ENCODE measurements at places on chromosomes 2 and 18. TPM values are rescaled to one million over a fixed set of nuclear protein-coding genes. Genes with fewer than 3 reads are reported as not detected.
A peak's percentile ranks its signal among the peaks of the same experiment; 100 is the strongest.

DNA sequence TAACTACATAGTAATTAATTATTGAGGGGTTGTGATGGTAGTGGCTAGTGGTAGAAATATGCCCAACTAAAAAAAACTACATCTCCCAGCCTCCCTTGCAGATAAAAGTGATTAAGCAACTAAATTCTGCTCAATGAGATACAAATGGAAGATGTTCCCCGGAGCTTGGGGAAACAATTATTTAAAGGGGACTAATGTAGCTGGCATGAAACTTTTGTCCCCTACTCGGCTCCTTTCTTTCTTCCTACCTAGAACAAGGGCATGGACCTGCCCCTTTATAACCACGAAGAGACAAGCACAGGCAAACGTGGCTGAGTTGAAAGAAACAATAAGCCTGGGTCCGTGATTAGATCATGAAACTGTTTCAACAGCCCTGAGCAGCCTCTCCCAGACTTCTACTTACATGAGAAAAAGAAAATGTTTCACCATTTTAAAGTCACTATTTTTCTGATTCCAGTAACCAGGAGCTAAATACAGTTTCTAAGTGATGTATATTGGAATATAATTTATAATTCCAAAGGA is 236.9 kb downstream of the SCG2 start:
- no peak overlapping the region for H3K27ac ChIP-seq
- H3K36me3 ChIP-seq: no peaks in the 10 kb centered on the region

DNA sequence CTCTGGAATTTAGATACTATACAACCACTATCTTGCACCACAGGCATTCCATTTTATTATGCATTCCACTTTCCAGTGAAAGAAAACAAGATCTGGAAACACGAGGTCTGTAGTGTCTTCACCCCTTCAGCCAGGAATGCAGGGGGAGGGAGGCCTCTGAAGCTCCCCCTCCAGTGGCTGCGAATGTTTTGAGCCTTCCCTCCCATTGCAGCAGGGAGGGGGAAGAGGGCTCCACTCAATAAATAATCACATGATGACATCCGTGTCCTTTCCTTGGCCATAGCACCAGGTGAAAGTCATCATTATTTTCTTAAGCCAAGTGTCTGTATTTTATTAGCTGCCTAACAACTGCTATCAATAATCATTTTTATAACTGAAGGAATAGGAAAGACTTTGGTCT is 38.6 kb downstream of the ALPK2 start:
- no peaks in the 10 kb centered on the region for H3K36me3 ChIP-seq
- DNase-seq: no peak
- H3K27me3 ChIP-seq: no peaks in the 10 kb centered on the region

- H3K36me3 ChIP-seq: no peaks in the 10 kb centered on the region
- peak; percentile 12 for DNase-seq
- no peaks in the 10 kb centered on the region for H3K4me1 ChIP-seq
- no peak overlapping the region for H3K27ac ChIP-seq
- no peak overlapping the region for H3K4me3 ChIP-seq
Measured at GRCh38 chr2:144834998-144835633, 315.2 kb upstream of the ZEB2 start.

CHAC2 gene
- 25.8 TPM for total RNA-seq

- H3K4me3 ChIP-seq: no peak overlapping the region
- no peaks in the 10 kb centered on the region for H3K4me1 ChIP-seq
- H3K27me3 ChIP-seq: no peaks in the 10 kb centered on the region
- no peak overlapping the region for H3K27ac ChIP-seq
- no peak for DNase-seq
- no peaks in the 10 kb centered on the region for H3K36me3 ChIP-seq
Measured at GRCh38 chr2:15271941-15272542, 289.1 kb downstream of the NBAS start.

HNRNPLL gene
- 58.1 TPM for total RNA-seq

DNA sequence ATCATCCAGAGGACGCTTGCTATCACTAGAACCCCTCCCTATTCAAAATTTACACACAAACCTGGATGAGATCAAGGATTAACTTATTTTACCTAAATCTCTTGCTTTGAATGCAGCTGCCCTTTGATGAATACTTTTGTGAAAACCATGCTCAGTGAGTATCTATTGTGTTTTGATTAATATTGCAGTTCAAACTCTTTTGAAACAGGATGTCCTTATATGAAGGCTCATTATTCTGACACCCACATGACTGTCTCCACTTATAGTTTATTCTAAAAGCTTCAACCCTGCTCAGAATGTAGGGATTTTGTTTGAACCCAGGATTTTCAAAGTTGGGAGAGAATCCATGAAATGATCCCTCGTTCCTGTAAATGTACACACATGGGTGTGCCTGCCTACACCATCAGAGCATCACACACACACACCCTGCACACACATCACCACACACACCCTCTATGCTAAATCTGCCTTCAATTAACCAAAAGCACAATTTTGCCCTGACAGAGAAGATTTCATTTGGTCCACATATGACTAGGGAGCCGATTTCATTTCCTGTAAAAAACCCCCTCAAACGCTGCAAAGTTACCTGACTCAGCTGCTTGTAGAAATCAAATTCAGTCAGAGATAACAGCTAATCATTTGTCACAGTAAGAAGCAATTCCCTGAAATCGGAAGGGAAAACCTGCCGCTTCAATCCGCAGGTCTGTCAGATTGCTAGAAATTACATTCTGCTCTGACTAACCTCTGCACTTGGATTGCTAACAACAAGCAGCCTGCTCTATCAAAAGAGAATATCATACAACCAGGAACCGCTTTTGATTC is 65.2 kb downstream of the ZEB2 start:
- DNase-seq: no peak
- no peak overlapping the region for H3K4me3 ChIP-seq
- no peaks in the 10 kb centered on the region for H3K27me3 ChIP-seq
- H3K36me3 ChIP-seq: peaks cover 15% of the 10 kb centered on the region
- H3K27ac ChIP-seq: no peak overlapping the region

DNA sequence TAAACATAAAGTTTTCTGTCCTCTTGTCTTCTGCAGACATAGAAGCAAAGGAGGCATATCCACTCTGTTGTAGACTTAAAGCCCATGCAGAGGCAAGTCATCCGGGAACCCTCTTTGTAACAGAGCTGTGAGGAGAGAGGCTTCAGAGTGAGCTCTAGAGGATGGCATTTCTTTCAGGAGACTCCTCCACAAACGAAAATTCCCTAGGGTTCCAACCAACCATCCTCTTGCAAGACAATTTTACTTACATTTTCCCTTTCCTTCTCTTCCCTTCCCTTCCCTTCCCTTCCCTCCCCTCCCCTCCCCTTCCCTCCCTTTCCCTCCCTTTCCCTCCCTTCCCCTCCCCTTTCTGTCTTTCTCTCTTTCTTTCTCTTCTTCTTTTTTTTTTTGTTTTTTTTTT is 446.3 kb upstream of the MAP2 start:
- peaks cover 2% of the 10 kb centered on the region for H3K4me1 ChIP-seq
- H3K36me3 ChIP-seq: no peaks in the 10 kb centered on the region
- no peak overlapping the region for H3K27ac ChIP-seq
- DNase-seq: no peak
- no peak overlapping the region for H3K4me3 ChIP-seq
- no peaks in the 10 kb centered on the region for H3K27me3 ChIP-seq

NAT8 gene
- total RNA-seq: not detected

WDCP gene
- 46.2 TPM for total RNA-seq

GPAT2 gene
- total RNA-seq: 0.08 TPM

- H3K27ac ChIP-seq: no peak overlapping the region
- DNase-seq: no peak
- no peak overlapping the region for H3K4me3 ChIP-seq
- no peaks in the 10 kb centered on the region for H3K4me1 ChIP-seq
- H3K27me3 ChIP-seq: no peaks in the 10 kb centered on the region
Measured at GRCh38 chr2:219603771-219604170, 6.1 kb downstream of the STK11IP start.

ACKR3 gene
- total RNA-seq: 87.5 TPM

- DNase-seq: no peak
- no peak overlapping the region for H3K27ac ChIP-seq
- H3K4me1 ChIP-seq: no peaks in the 10 kb centered on the region
- no peaks in the 10 kb centered on the region for H3K36me3 ChIP-seq
- no peaks in the 10 kb centered on the region for H3K27me3 ChIP-seq
Measured at GRCh38 chr2:215487002-215487372, 51.1 kb upstream of the FN1 start.

DNA sequence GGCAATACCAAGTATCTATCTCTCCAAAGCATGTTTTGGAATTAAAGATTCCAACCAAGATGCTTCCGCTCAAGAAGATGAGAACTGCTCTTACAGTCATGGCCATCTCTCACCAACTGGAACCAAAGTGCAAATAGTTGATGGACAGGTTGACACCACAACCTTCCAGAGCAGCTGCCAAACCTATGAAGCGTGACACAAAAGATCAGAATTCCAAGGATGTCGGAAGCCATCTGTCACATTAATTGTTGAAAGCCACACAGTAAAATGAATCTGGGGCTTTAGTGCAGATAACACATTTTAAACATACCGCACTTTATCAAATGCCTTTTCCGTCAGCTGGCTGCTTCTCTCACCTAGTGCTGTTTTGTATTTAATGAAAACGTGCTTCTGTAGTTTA is 195.7 kb downstream of the CDH20 start:
- peak overlapping the region; percentile 84 for H3K27ac ChIP-seq
- no peaks in the 10 kb centered on the region for H3K36me3 ChIP-seq
- DNase-seq: peak; percentile 78
- no peak overlapping the region for H3K4me3 ChIP-seq
- H3K4me1 ChIP-seq: peaks cover 19% of the 10 kb centered on the region

LYG2 gene
- 0.30 TPM for total RNA-seq

DNA sequence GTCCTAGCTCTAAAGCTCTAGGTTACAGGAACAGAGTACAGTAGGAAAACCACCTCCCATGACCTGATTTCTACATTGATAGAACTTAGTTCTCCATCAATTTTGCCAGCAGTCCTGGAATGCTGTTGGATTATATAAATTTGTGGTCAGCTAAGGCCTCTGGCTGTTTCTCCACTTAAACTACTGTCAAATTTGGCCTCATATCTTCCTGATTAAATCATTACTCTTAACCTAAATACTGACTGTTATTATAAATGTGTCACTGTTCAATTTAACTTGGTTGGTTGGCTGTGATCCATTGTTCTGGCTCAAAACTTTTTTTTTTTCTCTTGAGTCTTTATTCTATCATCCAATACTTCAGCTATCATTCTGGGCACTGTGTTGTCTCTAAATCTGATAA is 71.2 kb downstream of the TGFA start:
- no peaks in the 10 kb centered on the region for H3K36me3 ChIP-seq
- no peak overlapping the region for H3K27ac ChIP-seq
- no peak for DNase-seq
- H3K27me3 ChIP-seq: no peaks in the 10 kb centered on the region

- no peaks in the 10 kb centered on the region for H3K27me3 ChIP-seq
- DNase-seq: no peak
- no peaks in the 10 kb centered on the region for H3K4me1 ChIP-seq
- H3K27ac ChIP-seq: no peak overlapping the region
Measured at GRCh38 chr2:211994806-211995205, 543.8 kb downstream of the ERBB4 start.

GRCh38 chr2:70115646-70116442 is 28.6 kb downstream of the PCBP1 start:
- H3K4me3 ChIP-seq: 0 out of 2 replicates have a peak overlapping the region, but pooled peaks have one; percentile 2
- no peaks in the 10 kb centered on the region for H3K36me3 ChIP-seq
- peak overlapping the region; percentile 70 for H3K27ac ChIP-seq
- DNase-seq: peak; percentile 53
- H3K4me1 ChIP-seq: peaks cover 65% of the 10 kb centered on the region
- H3K27me3 ChIP-seq: no peaks in the 10 kb centered on the region

DNA sequence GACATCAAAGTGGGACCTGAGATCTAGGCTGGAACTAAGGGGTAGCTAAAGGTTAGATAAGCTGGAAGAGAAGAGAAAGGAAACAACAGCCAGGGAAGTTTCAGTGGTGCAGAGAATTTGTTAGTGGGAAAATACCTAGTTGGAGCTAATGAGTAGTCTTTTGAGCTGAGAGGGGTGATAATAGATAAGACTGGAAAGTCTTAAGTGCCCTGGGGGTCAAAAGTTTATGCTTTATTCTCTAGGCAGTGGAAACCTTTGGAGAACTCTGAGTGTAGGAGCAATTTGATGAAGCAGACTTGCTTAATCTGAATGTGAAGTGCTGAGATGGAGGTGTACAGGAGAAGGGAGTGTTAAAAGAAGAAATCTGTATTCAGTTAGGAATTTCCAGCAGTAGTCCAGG is 90.8 kb downstream of the CPS1 start:
- no peaks in the 10 kb centered on the region for H3K36me3 ChIP-seq
- no peaks in the 10 kb centered on the region for H3K4me1 ChIP-seq
- DNase-seq: no peak
- no peak overlapping the region for H3K27ac ChIP-seq

DNA sequence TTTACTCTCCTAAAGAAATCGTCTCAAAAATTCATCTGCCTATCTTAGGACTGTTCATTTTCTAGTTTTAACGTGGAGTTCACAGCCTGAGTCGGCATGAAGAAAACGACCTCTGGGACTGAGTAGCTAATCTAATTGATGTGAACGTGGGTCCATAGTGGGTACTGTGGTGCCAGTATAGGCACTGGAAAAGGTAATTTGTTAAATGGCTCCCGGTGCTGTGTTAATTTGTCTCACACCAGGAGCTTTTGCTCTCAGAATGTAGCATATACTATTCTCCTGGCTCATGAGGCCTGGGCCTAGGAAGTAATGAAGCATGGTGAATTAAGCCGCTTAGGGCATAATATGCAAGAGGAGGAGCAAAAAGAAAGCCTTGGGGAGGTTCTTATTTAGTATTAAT is 414.4 kb upstream of the NXPH2 start:
- no peaks in the 10 kb centered on the region for H3K4me1 ChIP-seq
- no peak overlapping the region for H3K4me3 ChIP-seq
- H3K36me3 ChIP-seq: no peaks in the 10 kb centered on the region
- H3K27me3 ChIP-seq: no peaks in the 10 kb centered on the region
- DNase-seq: no peak
- no peak overlapping the region for H3K27ac ChIP-seq

- H3K36me3 ChIP-seq: no peaks in the 10 kb centered on the region
- no peak overlapping the region for H3K4me3 ChIP-seq
- no peaks in the 10 kb centered on the region for H3K4me1 ChIP-seq
- H3K27me3 ChIP-seq: no peaks in the 10 kb centered on the region
Measured at GRCh38 chr18:78983512-78983911, 3.9 kb downstream of the SALL3 start.

DNA sequence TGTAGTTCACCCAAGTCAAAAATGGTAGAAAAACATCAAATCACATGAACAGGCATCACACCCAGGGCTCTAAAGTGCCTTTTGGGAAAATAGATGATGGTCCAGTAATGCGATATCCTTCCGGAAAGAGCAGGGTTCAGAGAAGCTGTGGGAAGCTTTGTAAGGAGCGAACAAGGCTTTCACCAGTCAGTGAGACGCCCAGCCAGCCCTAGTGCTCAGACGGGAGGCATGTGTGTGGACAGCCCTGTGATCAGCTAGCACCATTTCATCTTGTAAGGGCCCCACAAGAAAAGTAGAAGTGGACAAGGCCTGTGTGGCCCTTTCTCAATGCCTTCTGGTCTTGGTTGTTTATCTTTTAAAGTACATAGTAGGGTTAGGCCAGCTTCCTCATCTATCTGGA is 76.1 kb downstream of the SMIM21 start:
- H3K27ac ChIP-seq: no peak overlapping the region
- H3K4me1 ChIP-seq: no peaks in the 10 kb centered on the region
- H3K4me3 ChIP-seq: no peak overlapping the region
- H3K36me3 ChIP-seq: no peaks in the 10 kb centered on the region
- H3K27me3 ChIP-seq: no peaks in the 10 kb centered on the region

Measured in SJCRH30 (cell line).